B cell (primary cell): ENCODE measurements at places on chromosomes 2 and 18. TPM values are rescaled to one million over a fixed set of nuclear protein-coding genes. Genes with fewer than 3 reads are reported as not detected.

DNA sequence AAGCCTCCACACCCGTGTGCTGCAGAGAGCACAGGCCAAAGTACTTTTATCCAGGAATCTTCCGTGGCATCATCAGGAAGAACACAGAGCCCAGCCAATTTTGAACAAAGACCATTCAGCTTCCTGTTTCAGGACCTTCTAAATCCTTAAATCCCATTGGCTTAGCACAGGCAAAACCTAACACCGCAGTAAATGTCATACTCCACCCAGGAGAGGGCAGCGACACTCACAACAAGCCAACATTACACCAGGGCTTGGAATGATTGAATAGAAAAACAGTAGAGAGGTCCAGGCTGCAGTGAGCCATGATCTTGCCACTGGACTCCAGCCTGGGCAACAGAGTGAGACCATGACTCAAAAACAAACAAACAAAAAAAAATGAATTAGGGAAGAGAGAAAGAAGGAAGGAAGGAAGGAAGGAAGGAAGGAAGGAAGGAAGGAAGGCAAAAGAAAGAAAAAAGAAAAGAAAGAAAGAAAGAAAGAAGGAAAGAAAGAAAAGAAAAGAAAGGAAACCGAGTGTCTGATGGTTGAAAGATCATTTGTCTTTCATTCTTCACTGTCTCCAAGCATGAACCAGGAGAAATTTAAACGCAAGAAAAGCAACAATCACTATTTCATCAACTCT is 144.6 kb upstream of the SATB2 start:
- no peak for DNase-seq

Gene VAMP8
- total RNA-seq: 73.1 and 73.8 TPM in 2 replicates

- DNase-seq: no peak
Measured at GRCh38 chr2:64637931-64638330, 15.8 kb downstream of the SERTAD2 start.

Gene ZBTB7C
- total RNA-seq: not detected in 2 replicates

Gene AMMECR1L
- 15.2 and 15.8 TPM in 2 replicates for total RNA-seq

Gene SPR
- total RNA-seq: not detected in 2 replicates
